Occipital lobe (tissue), 3 donors: ENCODE measurements at places on chromosomes 5 and 9. TPM values are rescaled to one million over a fixed set of nuclear protein-coding genes. Genes with fewer than 3 reads are reported as not detected.

DNA sequence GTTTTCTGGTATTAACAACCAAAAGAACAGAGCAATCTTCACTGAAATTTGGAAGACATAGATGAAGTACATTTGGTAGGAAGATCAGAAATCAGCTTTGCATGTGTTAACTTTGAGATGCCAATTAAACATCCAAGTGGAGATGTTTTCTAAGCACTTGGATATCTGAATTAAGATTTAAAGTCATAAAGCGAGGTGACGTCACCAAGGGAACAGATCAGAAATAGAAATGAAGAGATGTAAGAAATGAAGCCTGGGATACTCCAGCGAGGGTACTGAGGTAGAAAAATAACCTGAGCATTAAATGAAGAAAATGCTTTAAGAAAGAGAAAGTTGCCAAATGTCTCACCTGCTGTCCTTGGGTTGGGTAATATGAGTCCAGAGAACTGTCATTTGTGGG lies 1223.3 kb downstream of the MAT2B start:
- no peak for DNase-seq

GRCh38 chr5:72109625-72110024 lies 2.4 kb downstream of the MAP1B start:
- DNase-seq: no peak

GRCh38 chr5:51810592-51810991 lies 427.3 kb downstream of the ISL1 start:
- DNase-seq: no peak

DNA sequence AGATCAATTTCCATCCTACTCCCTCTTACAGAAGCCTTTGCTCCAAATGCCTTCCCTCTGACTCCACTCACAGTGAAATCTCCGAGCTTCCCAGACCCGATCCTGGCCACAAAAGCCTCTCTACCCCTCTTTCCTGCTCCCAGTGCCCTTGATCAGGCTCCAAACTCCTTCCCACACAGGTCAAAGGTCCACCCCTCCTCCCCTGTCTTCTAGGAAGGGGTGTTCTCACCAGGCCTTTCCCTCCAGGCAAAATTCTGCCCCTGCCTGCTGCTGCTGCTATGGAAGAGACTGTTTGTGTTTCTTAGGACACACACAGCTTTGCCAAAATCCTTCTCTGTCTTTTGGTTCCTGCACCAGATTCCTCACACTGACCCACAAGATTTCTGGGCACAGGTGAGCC lies 85.8 kb upstream of the ALDH1A1 start:
- no peak for DNase-seq

GRCh38 chr5:7754997-7755596 lies 95.8 kb downstream of the CFAP90 start:
- peak; percentile 32 for DNase-seq

- no peak for DNase-seq
Observed at GRCh38 chr5:132528866-132529634, 14.3 kb downstream of the IL5 start.

DNA sequence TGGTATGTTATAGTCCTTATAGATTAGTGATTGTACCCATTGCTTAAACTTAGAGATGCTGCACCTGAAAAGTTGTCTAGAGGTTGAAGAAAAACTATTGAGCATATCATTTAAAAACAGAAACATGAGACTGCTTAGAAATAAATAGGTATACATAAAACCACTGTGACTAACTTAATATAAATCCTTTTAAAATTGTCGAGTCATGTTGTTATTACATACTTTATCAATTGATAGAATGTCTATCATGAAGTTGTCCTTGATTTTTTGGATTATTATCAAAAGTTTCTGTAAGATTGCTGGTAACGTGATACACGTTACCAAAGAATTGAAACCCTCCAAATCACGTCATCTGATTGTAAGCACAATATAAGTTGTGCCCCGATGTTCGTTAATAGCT lies 35.3 kb upstream of the VCAN start:
- no peak for DNase-seq

- DNase-seq: no peak
Observed at GRCh38 chr5:129199308-129199707, 104.8 kb downstream of the ISOC1 start.

DNA sequence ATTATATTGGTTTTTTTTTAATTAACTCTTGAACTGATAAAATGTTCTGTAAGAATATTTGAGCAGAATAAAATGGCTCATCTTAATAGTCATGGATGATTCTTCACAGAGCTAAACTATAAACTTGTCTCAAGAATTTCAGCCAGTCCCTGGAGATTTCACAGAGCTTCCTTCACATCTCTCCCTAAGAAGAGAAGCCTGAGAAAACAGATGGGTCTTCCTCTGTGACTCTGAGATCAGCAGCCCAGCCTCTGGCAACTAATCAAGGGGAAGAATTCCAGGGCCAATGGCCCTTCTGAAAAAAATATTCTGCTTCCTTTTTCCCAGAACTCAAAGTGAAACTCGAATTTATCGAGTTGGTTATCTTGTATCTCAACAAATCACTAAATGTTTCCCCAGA lies 122.2 kb upstream of the ITGA1 start:
- no peak for DNase-seq

DNA sequence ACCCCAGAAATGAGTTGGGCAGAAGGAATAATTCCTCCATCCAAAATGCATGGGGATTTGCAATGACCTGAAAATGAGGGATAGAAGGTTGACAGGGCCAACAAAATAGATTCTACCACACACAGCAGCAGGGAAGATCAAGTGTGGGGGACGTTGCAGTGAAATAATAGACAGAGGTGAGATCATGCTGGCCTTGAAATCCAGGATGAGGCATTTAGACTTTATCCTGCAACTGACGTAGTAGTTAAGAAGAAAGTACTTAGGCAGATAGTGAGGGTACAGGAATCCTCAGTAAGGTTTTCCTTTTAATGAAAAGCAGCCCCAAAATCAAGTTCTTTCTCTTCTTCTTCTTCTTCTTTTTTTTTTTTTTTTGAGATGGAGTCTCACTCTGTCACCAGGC lies 31.6 kb upstream of the TGFBR1 start:
- no peak for DNase-seq

- no peak for DNase-seq
Observed at GRCh38 chr5:56861893-56862485, 46.6 kb downstream of the MAP3K1 start.

DNA sequence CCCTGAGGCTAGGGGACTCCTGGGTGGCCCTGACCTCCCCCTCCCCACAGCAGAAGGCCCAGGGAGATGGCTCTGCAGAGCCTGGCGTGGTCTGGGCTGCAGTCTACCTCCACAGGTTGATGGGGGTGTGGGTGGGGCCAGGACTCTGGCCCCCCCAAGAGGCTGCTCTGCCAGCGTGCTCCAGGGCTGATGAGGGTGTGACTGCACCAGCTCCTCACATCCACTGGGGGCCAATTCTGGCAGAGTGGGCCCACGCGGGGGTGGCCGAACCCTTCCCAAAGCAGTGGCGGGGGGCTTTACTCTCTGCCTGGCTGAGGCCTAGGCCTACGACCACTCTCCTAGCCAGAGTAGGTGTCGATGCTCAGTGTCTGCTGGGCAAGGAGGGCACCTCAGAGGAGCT lies 28.0 kb upstream of the UBAC1 start:
- no peak for DNase-seq

DNA sequence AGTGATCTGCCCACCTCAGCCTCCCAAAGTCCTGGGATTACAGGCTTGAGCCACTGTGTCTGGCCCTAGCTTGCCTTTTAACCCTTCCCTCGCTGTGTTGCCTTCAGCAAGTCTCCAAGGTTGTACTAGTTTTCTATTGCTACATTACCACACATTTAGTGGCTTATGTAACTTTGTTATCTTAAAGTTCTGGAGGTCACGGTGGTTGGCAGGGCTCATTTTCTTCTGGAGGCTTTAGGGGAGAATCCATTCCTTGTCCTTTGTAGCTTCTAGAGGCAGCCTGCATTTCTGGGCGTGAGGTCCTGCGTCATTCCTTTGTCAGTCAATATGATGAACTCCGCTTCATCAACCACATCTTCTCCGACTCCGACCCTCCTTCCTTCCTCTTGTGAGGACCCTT lies 2.9 kb upstream of the PRRC2B start:
- DNase-seq: no peak

GRCh38 chr9:117720555-117720954 lies 16.4 kb downstream of the TLR4 start:
- DNase-seq: no peak

DNA sequence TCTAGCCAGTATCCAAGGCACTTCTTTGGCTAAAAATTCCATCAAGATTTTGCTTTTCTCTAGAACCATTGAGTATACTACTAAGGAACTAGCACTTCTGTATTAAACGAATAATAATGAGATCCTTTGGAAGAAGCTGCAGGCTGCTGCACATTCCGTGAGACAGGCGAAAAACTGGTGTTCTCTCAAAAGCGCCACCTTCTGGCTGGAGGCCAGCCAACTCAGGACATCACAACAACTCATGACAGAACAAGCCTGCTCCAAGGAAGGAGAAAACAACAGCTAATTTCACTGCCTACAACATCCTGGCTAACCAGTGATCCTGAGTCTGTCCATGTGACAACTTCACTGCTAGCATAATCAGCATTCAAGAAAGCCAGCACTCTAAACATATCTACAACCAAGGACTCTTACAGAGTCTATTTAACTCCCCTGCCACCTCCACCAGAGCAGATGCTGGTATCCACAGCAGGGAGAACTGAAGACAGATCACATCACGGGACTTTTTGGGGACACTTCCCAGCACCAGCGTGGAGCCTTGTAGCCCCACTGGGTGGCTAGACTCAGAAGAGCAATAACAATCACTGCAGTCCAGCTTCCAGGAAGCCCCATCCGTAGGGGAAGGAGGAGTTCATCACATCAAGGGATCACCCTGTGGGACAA lies 150.5 kb downstream of the YTHDC2 start:
- DNase-seq: no peak

DNA sequence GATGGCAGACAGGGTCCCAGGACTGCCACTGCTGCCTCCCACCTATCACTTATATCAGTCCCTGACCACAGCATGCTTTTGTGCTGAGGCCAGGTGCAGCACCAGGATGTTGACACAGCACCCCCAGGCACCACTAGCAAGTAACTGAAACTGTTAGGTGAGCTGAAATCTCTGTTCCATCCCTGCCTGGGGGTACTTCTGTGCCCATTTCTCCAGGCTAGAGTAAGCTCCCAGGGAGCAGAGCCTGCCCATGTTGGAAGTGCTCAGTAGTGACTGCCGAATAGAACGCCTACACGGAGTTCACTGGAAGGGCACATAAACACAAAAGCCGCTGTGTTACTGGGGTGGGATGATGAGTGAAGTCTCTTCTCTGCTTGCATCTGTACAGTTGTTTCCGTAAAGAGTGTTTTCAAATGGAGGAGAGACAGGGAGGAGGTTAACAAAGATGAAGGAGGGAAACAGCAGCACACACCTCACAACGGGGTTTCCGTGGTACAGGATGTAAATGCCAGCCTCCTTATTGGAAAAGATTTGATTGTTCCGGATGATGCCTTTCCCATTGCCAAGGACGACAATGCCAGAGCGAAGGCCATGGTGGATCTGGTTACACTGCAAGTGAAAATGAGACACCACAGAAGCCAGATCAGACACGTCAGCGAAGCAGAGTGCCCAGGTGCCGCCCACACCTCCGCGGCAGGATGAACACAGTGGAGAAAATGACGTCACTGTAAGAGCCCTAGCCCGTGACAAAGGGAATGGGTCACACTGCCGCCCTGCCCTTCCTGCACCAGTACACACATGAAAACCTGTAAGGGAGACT lies 43.1 kb downstream of the POLR1E start:
- DNase-seq: peak; percentile 15

DNA sequence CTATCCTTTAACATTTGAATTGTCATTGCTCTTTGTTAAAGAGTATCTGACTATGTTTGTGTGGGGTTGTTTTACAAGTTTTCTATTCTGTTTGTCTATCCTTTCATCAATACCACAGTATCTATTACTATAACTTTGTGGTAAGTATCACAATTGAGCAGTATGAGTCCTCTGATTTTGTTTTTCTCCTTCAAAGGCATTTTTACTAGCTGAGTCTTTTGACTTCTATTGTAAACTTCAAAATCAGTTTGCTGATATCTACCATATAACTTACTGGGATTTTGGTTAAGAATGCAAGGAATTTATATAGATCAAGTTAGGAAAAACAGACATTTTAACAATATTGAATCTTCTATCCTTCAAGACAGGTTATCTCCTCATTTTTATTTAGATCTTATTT lies 789.8 kb upstream of the PTPRD start:
- DNase-seq: no peak

DNA sequence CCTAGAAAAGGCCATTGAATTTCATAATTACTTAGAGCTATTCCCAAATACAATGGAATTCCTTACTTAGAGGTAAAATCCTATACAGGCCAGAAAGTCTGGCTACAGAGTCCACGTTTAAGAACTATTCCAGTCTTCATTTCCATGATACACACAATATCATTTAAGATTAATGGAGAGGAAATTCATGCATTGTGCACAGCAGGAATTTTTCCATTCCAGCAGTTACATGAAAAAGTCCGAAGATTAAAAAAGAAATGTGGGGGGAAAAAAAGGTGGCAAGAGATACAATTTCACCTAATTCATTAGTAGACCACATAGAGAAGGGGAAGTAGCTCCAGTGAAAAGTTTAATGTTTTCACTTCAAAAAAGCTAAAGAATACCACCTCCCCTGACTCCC lies 63.1 kb downstream of the CHD1 start:
- no peak for DNase-seq

PPP3R2 gene
- not detected for total RNA-seq

LCN2 gene
- total RNA-seq: not detected

USP20 gene
- total RNA-seq: 9.8 TPM

SLC27A4 gene
- total RNA-seq: 23.9 TPM

ZNF618 gene
- 5.8 TPM for total RNA-seq

RELL2 gene
- 8.4 TPM for total RNA-seq

WNT8A gene
- not detected for total RNA-seq
